ENCODE measurements at places on chromosomes 4 and X.

GRCh38 chrX:141941234-141941633, 37.5 kb downstream of the MAGEC1 start:
- DNase-seq, result no peak

- no peak for DNase-seq
Observed at GRCh38 chrX:17654116-17654515, 83.2 kb upstream of the SCML1 start.

DNA sequence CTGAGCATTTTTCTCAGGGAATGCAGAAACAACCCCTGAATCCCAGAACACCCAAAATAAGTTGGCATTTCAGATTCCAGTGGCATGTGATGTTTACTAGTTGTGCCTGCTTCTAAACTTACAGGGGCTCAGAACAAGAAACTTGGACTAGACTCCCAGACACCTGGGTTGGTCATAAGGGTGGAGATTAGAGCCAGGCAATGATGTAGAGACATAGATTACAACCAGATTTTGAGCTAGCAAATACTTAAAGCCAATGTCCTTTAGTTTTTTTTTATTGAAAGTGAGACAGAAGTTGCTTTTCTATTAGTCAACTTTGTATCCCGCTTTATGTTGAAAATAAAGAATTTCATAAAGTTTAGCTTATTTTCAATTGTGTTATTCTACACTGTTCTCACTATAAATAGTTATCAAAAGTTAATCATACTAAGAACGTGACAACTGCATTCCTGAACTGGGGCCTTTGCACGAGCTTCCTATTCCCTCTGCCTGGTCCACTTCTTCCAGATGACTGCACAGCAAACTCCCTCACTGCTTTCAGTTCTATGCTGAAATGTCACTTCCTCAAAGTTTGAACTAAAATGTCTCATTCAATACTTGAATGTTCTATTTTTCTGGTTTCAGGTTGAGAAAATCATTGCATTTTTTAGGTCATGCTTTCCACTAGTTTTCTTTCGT, 224.7 kb upstream of the PPP1R2C start:
- no peak for DNase-seq

DNA sequence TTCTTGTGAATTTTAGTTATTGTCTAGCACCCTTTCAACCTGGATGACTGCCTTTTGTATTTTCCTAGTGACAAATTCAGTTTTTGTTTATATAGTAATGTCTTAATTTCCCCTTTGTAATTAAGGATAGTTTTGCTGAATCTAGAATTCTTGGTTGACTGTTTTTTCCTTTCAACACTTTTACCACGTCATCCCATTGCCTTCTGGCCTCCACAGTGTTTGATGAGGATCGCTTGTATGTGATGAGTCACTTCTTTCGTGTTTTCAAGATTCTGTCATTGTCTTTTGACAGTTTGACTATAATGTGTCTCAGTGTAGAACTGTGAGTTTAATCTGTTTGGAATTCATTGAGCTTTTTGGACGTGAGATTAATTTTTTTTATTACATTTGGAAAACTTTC, 30.1 kb downstream of the KDM6A start:
- DNase-seq, result no peak

DNA sequence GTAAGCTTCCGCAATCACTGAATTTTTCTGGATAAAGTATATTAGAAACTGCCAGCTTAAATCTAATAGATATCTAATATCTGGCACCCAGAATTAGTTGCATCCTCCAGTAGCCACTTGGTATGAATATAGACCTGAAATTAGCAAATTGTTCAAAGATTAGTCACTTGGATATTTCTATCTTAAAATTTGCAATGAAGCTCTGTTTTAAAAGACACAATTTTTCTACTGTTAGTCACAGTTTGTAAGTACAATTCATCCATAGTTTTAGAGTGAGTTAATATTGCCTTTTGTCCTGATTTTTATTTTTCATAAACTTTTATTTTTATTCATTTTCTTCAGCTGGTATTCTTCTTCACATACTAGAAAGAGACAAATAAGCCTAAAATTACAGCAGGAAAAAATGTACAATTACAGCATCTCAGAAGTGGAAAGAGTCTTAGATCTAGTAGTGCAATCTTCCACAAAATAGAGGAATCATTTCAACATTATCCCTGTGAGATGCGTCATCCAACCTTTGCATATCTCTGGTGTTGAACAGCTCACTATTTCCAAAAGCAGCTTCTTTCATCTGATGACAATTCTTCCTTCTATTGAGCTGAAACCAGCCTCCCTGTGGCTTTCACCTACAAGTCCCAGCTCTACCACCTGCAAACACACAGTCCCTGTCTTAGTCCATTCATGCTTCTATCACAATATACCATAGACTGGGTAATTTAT, 190.0 kb upstream of the AR start:
- DNase-seq, result no peak

DNA sequence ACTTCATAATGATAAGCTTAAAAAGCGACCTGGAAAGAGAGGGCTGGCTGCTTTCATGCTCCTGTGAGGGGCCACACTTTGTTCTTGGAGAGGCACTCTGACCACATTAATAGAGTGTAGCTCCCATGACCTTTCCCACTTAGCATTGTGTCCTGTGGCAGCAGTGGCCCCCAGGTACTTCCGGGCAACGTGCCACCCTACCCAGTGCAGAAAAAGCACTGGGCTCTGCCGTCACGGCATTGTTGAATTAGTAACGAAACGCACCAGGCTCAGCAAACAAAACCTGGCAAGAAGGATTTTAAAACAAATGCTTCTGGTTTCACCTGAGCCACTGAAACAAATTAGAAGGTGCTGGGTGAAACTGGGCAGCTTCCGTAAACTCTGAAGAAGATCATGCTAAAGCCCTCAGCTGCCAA, 5.4 kb upstream of the SORBS2 start:
- no peak for DNase-seq

- DNase-seq, result no peak
Observed at GRCh38 chr4:158945529-158946108, 157.3 kb upstream of the RAPGEF2 start.

DNA sequence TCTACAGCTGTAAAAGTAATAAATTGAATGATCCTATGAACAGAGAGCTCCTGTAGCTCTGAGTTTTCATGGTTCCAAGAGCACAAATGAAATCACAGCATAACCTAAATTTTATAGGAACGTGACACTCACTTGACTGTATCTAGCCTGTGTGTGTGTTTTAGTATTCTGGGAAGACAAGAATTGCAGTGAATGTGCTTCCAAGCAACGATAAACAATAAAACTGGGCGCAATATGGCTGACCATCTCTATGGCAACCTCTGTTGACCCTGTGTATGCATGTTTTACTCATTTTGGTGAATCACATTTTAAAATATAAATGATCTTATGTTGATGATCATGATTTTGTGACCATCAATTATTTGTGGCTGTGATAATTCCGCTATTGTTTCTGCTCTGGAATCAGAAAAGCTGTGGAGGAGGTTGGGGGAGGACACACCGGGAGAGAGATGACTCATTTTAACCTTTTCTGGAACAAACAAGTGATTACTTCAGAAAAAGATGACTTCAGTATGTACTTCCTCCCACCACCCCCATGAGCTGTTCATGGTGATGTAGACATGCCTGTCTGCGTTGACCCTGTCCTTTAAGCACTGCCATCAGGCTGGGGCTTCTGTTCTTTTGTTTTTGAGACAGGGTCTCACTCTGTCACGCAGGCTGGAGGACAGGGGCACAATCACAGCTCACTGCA, 31.8 kb downstream of the USP11 start:
- DNase-seq, result no peak

DNA sequence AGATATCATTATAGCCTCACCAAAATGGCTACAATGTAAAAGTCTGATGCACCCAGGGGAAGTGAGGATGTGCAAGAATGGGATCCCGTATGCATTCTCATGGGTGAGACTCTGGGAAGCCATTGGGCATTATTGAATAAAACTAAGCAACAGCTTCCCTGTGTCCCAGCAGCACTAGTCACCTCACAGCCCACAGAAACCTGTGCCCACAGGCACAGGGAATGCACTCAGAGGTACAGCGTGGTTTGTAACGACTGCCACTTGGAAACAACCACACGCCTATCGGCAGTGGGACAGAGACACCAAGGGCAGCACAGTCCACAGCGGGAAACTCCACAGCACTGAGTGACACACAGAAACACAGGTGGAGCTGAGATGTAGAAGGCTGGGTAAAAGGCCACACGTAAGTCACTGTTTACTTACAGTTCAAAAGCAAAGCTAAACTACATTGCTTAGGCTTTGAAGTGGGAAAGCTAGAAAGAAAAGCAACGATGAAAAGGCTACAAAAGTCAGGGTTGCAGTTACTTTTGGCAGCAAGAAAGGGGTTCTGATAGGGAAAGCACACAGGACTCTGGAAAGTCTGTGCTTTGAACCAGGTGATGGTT, 69.2 kb downstream of the HAUS3 start:
- no peak for DNase-seq

- peak; percentile 32 for DNase-seq
Observed at GRCh38 chrX:100731441-100732281, at the start of gene SYTL4. Gene SYTL4, minus strand, starts transcription at chrX:100732121. Its CDS starts 30,084 bp downstream, at chrX:100702037.

- DNase-seq, result no peak
Observed at GRCh38 chrX:1246816-1247215, 21.8 kb upstream of the CSF2RA start.

GRCh38 chr4:14837860-14838259, 164.4 kb upstream of the CPEB2 start:
- no peak for DNase-seq

DNA sequence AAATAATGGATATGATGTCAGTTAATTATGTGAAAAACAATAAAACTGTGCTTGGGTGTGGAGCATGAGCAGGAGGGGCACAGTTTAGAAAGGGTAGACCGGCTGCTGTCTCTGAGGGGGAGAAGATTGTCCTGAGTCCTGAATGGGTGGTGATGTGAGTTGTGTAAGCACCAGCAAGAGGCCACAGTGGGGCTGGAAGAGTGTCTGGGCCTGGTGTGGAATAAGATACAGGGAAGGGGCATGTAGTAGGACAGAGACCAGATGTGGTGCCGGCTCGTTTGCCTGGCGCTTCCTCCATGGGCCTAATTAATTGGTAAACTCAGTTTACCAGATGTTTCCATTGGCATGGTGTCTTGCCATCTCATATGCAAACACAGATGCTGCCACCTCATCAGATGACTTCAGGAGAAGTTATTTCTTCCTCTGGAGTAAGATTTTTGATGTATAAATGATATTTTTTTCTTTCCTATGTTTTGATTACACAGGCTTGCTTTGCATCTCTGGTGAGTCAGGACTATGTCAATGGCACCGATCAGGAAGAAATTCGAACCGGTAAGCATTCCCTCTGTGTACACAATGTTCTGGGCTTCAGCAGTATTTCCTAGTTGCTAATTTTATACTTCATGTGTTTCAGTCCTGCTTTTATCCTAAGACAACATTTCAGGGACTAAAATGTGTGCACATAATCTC, 5.1 kb downstream of the MED28 start:
- no peak for DNase-seq

- no peak for DNase-seq
Observed at GRCh38 chr4:154124539-154125255, 335.8 kb upstream of the SFRP2 start.

DNA sequence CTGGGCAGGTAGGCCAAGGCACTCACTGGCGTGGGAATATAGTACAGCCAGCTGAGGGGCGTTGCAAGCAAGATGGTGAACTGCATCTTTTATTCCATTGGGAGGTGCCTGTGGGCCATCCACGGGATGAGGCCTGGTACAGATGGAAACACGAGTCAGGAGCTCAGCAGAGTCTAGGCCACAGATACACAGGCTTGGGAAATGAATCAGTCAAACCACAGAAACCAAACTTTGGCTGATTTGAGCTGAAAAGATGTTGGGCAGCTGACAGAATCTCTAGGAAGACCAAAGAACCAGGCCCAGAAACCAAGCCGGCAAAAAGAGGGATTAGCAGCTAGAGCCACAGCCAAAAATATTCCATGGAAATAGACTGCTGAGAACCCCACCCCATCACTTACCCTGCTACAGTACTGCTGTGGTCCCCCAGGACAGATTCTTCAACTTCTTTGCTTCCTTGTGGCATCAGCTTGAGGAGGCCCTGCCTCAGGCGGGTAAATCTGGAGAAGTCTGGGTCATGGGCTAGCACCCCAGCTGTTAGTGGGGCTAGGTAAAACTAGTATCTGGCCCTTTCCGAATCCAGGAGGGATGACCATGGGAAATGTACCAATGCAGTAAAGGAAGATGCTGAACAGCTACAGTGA, 75.4 kb downstream of the TMEM131L start:
- DNase-seq, result no peak

DNA sequence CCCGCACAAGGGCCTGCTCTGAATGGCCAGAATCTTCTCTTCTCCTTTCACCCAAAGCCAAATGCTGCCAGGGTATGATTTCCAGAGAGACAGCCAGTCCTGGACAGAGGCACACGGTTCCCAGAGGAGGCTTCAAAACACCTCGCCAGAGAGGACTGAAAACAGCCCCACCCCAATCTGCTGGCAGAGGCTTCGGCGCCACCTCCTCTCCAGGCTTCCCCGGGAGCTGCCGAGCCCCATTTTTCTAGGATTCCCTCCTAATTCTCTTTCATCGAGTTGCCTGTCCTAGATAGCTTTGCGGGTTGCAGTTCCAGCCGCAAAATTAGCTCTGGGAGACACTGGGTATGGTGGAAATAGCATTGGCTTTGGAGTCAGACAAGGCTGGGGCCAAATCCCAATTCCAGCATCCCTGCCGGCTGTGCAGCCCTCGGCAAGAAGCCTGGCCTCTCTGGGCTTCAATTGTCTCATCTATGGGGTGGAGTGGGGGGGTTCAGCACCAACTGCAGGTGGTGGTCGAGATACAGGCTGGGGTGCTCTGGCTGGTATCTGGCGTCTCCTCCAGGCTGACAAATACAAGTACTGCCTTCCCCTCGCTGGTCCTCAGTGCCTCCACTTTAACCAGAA, 22.6 kb downstream of the PPP2R2C start:
- no peak for DNase-seq

DNA sequence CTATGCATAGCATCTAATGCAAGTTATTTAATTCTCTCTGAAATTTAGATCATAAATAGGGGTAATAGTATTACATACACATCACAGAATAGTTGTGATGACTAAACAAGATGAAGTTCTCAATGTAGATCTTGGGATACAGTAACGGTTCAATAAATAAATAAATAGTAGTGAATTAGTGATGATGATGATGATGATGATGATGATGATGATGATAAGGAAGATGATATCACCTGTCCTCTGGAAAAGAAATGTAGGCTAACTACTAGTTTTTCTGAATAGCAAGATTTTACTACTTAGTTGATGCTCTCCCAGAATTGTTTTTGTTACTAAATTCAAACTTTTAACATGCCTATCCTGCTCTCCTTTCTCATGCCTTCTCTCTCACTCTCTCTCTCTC, 30.3 kb downstream of the SH3BGRL start:
- no peak for DNase-seq
